ENCODE measurements at places on chromosomes 6 and 20. TPM values are rescaled to one million over a fixed set of nuclear protein-coding genes. Genes with fewer than 3 reads are reported as not detected.

DNA sequence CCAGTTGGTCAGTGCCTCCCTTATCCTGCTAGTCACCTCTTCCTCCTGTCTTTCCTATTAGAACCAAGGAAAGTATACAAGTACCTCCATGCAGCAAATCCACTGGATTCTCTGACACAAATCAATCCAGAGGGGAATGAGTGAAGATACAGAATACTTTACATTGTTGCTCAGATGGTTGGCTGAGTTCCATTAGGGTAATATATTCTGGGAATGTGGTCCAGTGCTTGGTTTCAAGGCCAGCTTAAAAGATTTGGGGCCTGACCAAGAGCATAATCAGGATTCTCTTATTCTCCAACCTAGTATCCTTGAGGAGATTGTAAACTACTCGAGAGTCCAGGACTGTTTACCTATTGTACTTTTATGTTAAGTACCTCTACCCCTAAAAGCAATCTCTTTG lies 23.0 kb downstream of the CARMIL1 start:
- DNase-seq = no peak

Gene C6orf58
- total RNA-seq = not detected

Gene EPHA7
- 0.33 TPM for total RNA-seq

- no peak for DNase-seq
These were observed 204.5 kb downstream of the ZDHHC14 start for GRCh38 chr6:157585274-157586087.

Gene SLC22A16
- total RNA-seq = not detected

DNA sequence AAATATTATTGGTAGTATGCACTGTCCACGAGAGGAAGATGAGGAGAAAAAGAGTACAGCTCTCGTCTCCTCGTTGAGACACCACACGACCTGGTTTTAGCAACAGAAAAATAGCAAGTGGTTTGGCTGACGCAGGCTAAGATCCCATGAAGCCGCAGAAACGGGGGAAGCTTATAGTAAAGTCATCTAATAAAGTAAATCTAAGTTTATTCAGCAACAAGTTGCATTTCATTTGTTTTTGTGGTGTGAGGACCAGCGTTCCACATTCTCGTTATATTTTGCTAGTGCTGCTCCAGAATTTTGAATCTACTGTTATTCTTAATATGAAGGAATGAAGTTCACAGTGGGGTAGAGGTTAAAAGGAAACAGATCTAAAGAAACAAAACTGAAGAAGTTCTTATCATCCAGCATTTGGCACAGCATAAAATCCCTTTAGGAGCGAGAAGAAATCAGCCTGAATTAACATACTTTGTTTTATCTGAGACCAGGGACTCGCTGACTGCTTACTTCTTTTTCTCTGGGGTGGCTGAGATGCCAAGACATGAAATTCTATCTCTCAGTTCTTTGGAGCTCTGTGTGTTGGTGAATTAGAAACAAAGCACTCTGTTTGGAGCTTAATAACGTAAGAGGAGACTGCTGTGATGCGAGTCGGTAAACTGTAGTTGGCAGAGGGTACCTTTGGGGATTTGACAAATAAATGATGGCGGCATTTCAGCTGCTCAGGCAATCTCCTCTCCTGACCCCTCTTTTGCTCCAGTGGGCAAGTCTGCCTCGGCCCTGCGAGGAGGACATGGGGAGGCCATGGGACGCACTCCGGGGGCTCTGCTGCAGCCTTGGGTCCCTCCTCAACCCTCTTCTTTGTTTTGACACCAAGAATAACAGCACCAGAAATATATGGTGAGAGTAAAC lies 24.9 kb upstream of the IRF4 start:
- no peak for DNase-seq
